ENCODE measurements at places on chromosomes 5 and 9.

DNA sequence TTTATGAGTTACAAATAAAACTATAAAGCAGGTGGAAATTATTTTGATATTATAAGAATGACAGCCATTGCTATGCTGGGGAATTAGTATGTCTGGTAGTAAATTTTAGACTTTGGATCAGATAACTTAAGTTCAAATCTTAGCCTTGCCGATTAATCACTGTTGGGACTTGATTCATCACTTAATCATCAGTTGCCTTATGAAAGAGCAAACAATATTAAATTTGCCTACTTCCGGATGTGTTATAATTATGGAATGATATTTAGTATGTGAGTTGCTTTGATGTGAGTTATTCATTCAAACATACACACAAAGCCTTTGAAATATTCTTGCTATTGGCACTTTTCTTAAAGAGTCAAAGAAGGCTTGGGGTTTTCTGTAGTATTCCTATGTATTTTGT is 717.7 kb downstream of the BRINP1 start:
- DNase-seq = no peak

GRCh38 chr9:4147476-4148230 is 152.2 kb downstream of the GLIS3 start:
- DNase-seq = no peak

DNA sequence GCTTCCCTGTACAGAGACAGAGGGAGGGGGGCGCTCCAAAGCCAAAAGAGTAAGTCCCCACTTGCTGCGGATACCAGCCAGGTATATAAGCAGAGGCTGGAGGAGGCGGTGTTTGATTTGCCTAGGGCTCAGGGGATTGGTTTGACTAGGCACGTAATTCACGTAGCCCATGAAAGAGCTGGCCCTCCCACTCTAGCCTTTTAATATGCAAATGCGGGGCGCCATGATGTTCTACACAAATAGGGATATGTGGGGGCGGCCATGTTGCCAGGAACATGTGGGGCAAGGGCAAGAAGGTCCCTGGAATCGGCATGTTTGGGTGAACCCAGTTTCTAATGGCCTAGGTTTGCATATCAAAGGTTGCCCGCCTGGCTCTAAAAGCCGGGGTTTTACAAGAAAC is 3.3 kb upstream of the PRLR start:
- no peak for DNase-seq

DNA sequence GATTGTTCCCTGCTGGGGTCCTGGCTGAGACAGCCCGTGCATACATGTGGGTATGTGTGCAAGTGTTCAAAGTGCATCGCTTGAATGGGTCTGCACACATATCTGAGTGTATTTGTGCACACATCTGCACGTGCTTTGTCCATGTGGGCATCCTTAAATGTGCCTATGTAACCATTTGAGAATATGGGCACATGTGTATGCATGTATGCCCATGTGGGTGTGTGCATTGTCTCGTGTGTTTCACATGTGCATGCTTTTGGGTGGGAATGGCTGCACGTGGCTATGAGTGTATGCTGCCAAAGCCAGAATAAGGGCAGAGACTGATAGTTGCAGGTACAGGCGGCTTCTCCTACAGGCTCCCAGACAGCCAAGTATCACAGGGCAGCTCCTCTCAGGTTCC is 107.3 kb downstream of the LHX2 start:
- DNase-seq = no peak

DNA sequence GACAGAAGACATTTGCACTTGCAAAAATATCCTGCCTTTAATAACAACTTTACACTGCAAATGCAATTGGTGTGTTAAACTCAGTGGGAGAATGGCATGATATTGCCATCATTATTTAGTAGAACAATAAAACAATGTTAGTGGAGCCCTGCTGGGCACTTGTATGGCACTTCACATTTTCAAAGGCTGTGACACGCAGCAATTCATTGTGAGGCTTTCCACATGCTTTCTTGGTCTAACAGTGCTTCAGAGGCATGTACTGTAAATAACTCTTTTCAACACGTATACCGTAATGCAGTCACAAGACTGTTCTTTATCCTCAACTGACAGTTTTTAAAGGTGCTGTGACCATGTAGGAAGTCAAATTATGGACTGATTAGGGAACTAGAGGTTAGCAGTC is 155.5 kb upstream of the EPB41L4A start:
- DNase-seq = no peak

GRCh38 chr5:13944560-13945199 is at the start of gene DNAH5:
DNAH5 (minus strand) TSS chr5:13944688; CDS start chr5:13944438, 250 bp downstream.
- no peak for DNase-seq

GRCh38 chr5:180389252-180390101 is 36.3 kb upstream of the GFPT2 start:
- DNase-seq = no peak

- no peak for DNase-seq
Observed at GRCh38 chr5:131763968-131764367, 32.8 kb downstream of the FNIP1 start.

DNA sequence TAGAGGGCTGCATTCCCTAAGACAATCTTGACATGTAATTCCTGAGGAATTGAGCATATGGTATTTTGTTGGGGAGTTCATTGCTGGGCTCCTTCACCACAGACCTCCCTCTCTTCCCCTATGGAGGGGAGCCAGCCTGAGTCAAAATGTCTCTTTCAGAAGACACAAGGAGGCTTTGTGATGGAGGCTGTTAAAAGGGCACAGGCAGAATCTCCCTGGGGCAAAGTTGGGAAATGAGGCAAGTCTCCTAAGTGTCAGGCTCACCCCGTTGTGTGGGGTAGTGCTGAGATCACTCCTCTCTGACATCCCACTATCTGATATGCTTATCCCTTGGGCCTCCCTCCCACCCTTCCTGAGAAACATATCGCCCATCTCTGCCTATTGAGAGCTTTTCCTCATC is 30.6 kb downstream of the GFRA3 start:
- no peak for DNase-seq

- no peak for DNase-seq
Observed at GRCh38 chr9:111300140-111300735, 29.8 kb downstream of the OR2K2 start.

Measured in DMS 273 treated with DMSO at 0.1 percent for 48 hours (cell line).